ENCODE measurements at places on chromosomes 6 and 20. TPM values are rescaled to one million over a fixed set of nuclear protein-coding genes. Genes with fewer than 3 reads are reported as not detected.

GRCh38 chr6:106372838-106373501 lies 12.5 kb downstream of the CRYBG1 start:
- no peak overlapping the region for H3K4me3 ChIP-seq
- peaks cover 4% of the 10 kb centered on the region for H3K27me3 ChIP-seq
- no peak overlapping the region for H3K27ac ChIP-seq
- no peaks in the 10 kb centered on the region for H3K36me3 ChIP-seq
- no peak for DNase-seq

- no peaks in the 10 kb centered on the region for H3K36me3 ChIP-seq
- no peak overlapping the region for H3K27ac ChIP-seq
- H3K4me1 ChIP-seq = no peaks in the 10 kb centered on the region
- DNase-seq = no peak
These were observed 386.4 kb upstream of the MMS22L start for GRCh38 chr6:97669191-97670031.

DNA sequence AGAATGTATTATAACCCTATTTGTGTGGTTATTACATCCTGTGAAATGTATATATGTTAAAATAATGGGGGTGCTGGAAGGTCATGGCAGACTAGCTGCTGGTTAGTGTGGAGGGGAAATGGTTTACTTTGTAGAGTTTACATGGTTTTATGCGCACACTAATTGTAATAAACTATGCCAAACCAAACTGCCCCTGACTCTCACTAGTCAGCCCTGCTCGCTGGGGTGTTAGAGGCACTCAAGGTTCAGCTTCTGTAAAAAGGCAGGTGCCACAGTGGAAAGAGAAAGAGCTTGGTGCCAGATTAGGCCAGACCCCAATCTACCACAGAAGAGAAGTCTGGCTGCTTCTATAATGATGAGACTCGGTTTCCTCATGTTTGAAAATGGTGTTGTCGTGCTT lies 52.7 kb downstream of the GOPC start:
- no peaks in the 10 kb centered on the region for H3K27me3 ChIP-seq
- H3K27ac ChIP-seq = no peak overlapping the region
- no peaks in the 10 kb centered on the region for H3K4me1 ChIP-seq
- no peak overlapping the region for H3K4me3 ChIP-seq
- no peak for DNase-seq

- H3K4me1 ChIP-seq = no peaks in the 10 kb centered on the region
- no peaks in the 10 kb centered on the region for H3K36me3 ChIP-seq
- H3K27ac ChIP-seq = no peak overlapping the region
- no peaks in the 10 kb centered on the region for H3K27me3 ChIP-seq
These were observed 72.9 kb downstream of the TSBP1 start for GRCh38 chr6:32298632-32299336.

DNA sequence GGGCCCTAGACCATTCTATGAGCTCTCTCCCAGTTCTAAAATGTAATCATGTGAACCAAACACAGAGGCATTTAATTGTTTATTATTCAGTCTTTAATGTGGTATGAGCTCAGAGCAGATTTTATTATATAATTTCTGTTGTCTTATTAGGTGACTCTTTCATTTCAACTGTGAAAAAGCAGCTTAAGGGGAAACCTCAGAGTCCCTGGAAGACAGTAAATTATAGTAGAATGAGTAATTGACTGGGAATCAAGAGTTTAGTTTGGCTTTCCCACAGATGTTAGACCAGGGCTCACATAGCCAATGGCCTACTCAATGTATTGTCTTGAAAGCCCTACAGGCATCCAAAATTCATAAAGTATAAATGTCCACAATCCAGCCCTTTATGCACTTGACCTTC lies 390.4 kb upstream of the SLC35B3 start:
- H3K4me3 ChIP-seq = no peak overlapping the region
- H3K27me3 ChIP-seq = no peaks in the 10 kb centered on the region
- H3K27ac ChIP-seq = no peak overlapping the region
- H3K4me1 ChIP-seq = no peaks in the 10 kb centered on the region

DNA sequence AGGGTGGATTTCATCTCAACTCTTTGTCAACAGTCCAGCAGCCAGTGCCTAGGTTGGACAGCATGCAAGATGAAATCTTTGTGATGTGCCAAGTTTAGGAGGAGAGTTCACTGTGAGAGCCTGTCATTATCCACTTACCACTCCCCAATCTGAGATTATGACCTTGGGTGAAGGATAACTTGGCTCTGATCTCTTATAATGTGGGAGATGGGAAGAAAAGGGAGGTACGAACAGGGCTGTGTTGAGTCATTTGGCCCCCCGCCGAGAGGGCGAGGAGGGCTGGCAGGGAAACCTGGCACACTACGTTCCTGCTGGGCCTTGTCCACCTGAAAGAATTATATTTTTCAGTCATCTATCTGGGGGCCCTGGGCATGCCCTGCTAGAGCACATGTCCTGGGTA lies 35.8 kb downstream of the LAMA4 start:
- H3K36me3 ChIP-seq = no peaks in the 10 kb centered on the region
- no peak overlapping the region for H3K4me3 ChIP-seq
- H3K4me1 ChIP-seq = peaks cover 4% of the 10 kb centered on the region
- H3K27me3 ChIP-seq = no peaks in the 10 kb centered on the region
- DNase-seq = peak; percentile 52

- no peak overlapping the region for H3K27ac ChIP-seq
- H3K4me1 ChIP-seq = peaks cover 7% of the 10 kb centered on the region
- no peaks in the 10 kb centered on the region for H3K36me3 ChIP-seq
- H3K4me3 ChIP-seq = no peak overlapping the region
These were observed 72.1 kb downstream of the MAP3K5 start for GRCh38 chr6:136720045-136720770.

DNA sequence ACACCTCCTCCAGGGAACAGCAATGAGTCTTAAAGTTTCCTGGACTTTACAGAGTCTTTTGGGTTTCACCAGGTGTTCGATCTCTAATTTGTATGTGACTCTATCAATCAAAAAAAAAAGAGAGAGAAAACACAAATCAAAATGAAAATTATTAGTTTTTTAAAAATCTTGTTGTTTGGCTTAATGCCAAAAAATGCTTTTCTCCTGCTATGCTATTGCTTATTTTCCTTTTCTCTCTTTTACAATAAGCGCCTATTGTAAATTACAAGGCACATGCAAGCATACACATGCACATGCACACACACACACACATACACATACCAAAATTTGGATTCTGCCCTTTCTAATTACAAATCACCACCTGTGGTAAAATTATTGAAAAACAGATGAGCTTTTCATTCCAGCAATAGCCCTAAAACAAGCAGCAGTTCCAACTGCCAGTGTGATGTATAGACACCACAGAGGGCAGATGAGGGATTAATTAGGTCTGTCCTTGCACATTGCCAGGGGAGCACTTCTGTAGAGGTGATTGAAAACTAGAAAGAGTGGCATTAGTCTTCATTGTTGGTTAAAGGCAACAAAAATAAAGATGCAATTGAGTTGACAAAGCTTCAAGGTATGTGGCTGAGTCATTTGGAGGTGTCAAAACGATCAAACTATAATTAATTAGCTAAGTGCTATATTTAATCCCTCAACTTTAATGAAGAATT lies 631.7 kb downstream of the TFAP2B start:
- DNase-seq = no peak
- H3K27me3 ChIP-seq = no peaks in the 10 kb centered on the region
- H3K4me3 ChIP-seq = no peak overlapping the region
- no peaks in the 10 kb centered on the region for H3K4me1 ChIP-seq
- H3K27ac ChIP-seq = no peak overlapping the region

- no peak overlapping the region for H3K27ac ChIP-seq
- no peaks in the 10 kb centered on the region for H3K4me1 ChIP-seq
- no peaks in the 10 kb centered on the region for H3K27me3 ChIP-seq
- H3K36me3 ChIP-seq = peaks cover 5% of the 10 kb centered on the region
These were observed 95.4 kb upstream of the TMEM181 start for GRCh38 chr6:158464483-158464882.

DNA sequence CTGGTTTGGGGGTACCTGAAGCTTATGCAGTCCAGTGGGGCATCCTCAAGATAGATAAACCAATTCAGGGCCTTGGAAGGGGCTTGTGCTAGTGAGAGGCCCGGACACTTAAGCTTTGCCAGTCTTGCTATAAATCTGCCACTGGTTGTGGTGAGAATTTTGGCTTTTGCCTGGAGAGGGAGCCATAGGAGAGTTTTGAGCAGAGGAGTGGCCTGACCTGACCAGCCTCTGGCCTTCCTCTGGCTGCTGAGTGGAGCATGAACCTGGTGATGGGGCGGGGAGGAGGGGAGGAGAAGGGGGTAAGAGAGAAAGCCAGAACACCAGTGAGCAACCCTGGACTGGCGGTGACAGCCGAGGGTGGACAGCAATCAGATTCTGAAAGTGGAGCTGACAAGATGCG lies 7.1 kb downstream of the TMEM74B start:
- no peak for DNase-seq
- H3K27me3 ChIP-seq = no peaks in the 10 kb centered on the region
- no peaks in the 10 kb centered on the region for H3K4me1 ChIP-seq
- no peak overlapping the region for H3K27ac ChIP-seq
- H3K4me3 ChIP-seq = no peak overlapping the region

The GLP1R gene
- total RNA-seq = not detected

The PLA2G7 gene
- 2.0 TPM for total RNA-seq

The RHAG gene
- total RNA-seq = not detected

The SYNE1 gene
- 356 TPM for total RNA-seq

The PTCRA gene
- not detected for total RNA-seq

All from aorta (tissue), 5 donors.